ENCODE measurements at places on chromosomes 4 and X.

DNA sequence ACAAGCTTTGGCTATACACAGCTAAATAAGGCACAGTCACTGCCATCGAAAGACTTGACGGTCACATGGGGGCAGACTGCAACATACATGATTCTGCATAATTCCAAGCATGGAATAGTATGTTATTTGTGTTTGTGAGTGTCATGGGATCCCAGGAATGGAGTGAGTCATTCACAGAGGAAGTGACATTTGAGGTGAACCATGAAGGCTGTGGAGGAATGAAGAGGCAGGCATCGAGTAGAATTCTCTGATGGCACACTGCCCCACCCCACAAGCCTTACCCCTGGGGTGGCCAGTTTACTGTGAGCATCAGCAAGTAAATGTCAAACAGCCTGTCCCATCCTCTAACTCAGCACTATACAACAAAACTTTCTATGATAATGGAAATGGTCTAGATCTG, 619.7 kb downstream of the MID1IP1 start:
- DNase-seq = no peak

DNA sequence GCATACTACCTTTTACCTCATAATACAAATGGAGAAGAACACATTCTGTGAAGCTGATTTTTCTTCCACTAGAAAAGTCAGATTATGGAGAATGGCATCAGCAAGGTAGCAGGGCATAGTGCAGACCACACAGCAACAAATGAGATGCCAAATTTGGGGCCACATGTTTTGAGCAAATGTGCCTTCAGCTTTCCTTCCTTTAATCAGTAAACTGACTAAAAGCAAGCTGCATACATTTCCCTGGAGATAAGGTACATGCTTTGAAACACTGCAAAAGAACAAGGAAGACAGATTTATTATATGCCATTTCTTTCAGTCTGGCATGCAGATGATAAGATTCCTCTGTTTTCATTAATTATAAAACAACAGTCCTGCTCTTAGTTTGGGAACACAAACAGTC, 67.1 kb upstream of the GUCY1A1 start:
- no peak for DNase-seq

- DNase-seq = no peak
Observed at GRCh38 chrX:138872537-138872936, 161.0 kb upstream of the FGF13 start.

DNA sequence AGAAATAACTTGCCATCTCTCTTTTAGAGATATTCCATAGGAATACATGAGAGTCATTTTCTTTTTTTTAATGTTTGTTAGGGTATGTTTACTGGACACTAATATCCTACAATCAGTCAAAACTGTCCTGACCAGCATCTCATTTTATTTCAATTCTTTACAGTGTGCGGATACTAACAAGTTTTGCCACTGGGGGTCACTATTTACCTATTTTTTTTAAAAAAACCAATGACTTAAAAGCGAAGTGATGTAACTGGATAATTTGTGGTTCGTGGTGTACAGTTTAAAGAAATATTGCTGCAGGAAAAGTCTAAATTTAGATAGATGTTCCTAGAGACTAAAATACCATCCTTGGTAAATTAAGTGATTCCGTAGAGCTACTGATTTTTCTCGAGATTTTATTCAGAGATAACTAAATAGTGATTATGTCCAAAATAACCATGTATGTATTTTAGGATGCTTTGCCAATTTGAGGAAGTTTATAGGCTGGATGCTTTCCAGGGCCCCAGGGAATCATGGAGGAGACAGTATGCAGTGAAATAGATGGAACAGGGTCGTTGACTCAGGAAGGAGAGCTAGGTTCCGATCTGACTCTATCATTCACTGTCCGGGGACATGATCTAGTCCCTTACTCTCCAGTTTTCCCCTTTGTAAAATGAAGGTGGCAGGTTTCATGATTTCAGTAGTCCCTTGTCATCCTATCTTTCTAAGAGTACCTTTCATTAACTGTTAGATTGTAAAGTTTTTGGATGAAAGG, 34.0 kb upstream of the GNPDA2 start:
- peak; percentile 22 for DNase-seq

DNA sequence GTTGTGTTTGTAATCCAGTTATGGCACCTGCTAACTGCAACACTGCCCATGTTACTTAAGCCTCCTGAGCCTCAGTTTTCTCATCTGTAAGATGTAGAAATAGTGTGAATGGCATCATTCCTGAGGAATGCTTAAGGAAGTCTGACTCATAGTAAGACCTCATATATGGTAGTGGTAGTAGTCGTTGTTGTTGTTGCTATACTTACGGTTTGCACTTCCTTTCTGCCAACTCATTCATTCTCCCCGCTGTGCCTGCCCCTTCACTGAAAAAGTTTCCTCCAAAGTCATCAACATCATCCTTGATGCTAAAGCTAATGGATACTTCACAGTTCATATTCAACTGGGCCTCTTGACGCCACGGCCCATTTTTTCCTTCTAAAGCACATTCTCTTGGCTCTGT, 54.2 kb upstream of the SPANXN3 start:
- no peak for DNase-seq

GRCh38 chr4:103996637-103997036, 276.9 kb upstream of the TACR3 start:
- peak; percentile 40 for DNase-seq

DNA sequence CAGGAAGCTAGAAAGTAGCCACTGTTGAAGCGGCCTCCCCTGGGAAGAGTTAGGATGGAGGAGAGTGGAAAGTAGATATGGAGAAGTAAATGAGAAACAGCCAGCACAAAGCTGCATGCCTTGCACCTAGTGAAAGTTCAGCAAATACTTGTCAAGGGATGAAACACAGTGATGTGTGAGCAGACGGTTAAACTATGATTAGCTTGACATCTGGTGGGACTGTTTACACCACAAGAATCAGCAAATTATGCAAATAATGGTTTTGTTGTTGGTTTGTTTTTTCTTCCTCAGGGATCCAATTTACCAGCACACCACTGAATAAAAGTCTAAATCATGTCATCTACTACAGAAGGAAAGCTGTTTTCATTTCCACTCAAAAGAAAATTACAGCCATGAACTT, 87.1 kb downstream of the CORIN start:
- no peak for DNase-seq

DNA sequence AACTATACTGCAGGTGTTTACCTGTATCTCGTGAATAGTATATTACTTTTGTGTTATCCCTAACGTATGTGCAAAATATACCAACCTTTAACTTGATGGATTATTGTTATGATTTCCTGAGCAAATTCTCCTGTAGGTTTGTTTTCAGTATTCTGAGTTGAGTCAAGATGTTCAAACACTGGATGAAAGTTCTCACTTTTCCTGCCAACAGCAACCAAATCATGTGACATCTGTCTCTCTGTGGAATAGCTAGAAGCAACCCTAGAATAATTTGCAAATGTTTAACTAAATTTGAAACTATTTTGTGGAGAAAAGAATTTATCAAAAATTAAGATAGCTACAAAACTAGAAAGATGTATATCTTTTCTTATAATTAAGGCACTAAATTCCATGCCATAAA, 35.6 kb downstream of the BCLAF3 start:
- no peak for DNase-seq

DNA sequence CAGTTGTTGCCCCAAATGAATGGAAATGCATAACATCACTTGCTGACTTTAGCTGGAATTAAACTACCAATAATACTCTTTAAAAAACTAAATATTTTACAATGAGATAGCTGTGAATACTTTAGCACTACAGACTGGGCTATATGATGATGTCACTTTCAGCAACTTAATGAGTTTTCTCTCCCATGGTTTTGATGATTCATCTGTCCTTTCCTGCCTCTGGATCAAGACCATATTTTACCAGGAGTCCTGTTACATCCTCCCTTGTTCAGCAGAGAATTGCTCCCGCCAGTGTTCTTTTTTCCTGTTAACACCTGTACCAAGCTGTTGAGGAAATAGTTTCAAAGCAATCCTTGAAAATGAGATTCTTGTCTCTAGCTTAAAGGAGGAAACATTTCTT, 543.0 kb downstream of the SPRY1 start:
- peak; percentile 74 for DNase-seq

DNA sequence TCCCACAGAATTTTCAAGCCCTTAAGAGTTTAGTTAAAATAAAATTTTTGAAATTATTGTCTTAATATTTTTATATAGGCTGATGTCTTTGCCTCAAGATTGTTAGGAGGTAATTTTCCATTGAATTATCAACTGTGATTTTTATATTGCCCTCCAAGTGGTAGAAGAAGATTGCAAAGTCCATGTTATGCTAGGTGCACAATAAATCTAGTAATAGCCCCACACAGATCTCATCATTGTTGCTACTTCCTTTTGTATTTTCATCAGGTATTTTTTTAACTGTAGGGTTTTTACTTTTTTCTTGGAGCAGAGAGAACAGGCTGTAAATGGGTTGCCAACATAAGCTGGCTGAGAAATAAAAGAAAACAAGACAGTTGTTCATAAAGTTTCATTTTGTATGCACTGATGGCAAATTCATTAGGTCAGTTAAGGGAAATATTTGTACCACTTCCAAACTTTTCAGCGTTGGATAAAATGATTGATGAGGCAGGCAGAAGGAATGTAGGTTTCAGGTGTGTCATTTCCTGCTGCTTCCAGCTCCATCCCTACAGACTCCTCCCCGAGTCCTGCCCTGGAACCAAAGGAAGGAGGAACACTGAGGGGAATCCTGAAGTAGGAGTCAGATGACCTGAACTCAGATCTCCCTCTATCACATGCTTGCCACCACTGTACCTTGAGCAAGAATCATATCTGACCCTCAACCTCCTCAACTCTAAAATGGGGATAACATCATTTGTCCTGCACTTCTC, 105.5 kb downstream of the PRRG1 start:
- DNase-seq = no peak

DNA sequence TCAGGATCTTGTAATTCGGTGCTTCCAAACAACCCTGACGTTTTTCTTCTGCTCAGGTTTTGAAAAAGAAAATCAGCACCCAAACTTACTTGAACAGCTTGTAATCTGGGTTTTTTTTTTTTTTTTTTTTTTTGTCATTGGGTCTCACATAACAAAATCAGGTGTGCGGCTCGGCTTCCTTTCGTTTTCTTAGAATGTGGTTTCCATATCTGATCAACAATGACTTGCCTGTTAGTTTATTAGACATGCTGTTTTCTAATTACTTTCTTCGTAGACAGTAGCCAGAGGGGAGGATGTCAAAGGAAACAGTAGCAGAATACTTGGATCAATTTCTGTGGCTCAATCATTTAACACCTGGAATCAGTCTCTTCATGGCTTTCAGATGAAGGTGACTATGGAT, 890 bp upstream of the FREM3 start:
- no peak for DNase-seq

GRCh38 chrX:130012683-130013082, 30.2 kb downstream of the BCORL1 start:
- DNase-seq = no peak

Data from fibroblast of the conjunctiva (primary cell).